ENCODE measurements at places on chromosomes 7 and 10.

GRCh38 chr10:80957161-80957560 is 419.5 kb downstream of the SH2D4B start:
- no peak for DNase-seq

- no peak for DNase-seq
Observed at GRCh38 chr7:156160811-156161210, 348.5 kb upstream of the SHH start.

GRCh38 chr7:148973256-148973655 is 55.0 kb downstream of the PDIA4 start:
- no peak for DNase-seq

DNA sequence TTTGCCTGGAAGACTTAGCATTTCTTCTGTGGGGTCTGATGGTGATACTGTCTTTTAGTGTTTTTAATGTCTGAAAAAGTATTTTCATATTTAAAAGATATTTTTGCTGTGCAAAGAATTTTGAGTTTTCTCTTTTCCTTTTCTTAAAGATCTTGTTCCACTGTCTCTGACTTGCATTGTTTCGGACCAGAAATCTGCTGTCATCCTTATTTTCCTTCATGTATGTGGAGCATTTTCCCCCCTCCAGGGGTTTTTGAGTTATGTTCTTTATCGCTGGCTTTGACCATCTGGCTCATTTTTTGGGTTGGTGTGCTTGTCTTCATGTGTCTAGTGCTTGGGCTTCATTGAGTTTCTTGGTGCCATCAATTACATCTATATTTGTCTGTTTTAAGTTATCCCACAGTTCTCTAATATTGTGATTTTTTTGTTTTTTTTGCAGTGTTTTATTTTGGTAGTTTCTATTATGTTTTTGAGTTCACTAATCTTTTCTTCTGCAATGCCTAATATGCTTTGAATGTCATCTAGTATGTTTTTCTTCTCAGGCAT is 119.9 kb downstream of the MGMT start:
- no peak for DNase-seq

- DNase-seq = no peak
Observed at GRCh38 chr10:30059209-30060107, at the start of gene JCAD. Gene JCAD (minus strand): TSS chr10:30059586. CDS start chr10:30047812, 11,774 bp downstream.

- peak; percentile 59 for DNase-seq
Observed at GRCh38 chr7:134514663-134515062, 12.7 kb upstream of the AKR1B10 start.

GRCh38 chr7:14934839-14935238 is 32.3 kb upstream of the DGKB start:
- no peak for DNase-seq

DNA sequence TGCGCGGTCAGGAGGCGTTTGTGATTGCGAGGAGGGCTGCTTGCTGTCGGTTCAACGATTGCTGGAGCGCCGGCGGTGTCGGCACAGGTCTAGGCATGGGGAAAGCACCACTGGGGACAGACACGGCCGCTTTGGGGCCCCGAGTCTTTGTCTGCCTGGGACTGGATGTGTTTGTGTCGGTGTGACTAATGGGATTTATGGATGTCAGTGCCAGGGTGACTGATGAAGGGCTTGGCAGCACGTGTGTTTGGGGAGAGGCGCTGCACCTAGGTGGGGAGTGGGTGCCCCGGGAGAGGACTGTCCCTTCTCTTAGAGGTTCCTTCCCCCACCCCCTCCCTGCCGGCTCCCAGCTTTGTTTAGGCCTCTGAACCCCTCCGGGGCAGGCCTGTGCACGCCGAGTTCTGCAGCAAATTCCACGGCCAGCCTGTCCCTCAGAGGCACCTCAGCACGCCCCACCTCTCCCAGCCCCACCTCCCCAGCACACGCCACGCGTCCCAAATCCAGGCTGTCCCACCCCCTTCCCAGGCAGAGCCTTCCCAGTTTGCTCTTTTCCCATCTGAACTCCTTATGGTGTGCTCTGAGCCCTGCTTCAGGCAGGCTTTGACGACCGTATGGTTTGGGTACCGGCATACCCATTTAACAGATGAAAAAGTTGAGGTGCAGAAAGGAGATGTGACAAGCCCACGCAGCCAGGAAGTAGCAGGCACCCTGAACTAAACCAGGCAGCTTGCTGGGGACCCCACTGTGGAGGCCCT is 6.4 kb upstream of the TNRC18 start:
- DNase-seq = peak; percentile 56

- peak; percentile 56 for DNase-seq
Observed at GRCh38 chr10:47165711-47166404, 134.1 kb upstream of the GDF10 start.

GRCh38 chr7:47794016-47794415 is 154.2 kb downstream of the PKD1L1 start:
- DNase-seq = no peak

DNA sequence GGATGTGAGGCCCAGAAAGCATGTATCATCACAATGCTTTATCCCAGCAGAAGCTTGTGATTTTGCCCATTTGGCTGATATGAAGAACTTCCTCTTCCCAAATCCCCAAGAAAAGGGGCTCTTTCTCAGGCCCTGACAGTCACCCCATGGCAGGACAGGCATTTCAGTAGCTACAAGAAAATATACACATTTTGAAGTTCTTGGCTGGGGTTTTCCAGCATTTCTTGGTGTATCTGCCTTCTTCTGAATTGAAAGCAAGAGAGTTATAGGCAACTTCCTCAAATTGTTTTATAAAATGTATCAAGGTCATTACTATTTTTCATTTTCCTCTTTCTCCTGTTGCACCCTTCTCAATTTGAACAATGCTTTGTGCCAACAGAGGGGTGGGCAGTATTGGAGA is 63.3 kb upstream of the PDLIM1 start:
- no peak for DNase-seq

- DNase-seq = no peak
Observed at GRCh38 chr7:11613292-11613930, 218.6 kb downstream of the THSD7A start.

DNA sequence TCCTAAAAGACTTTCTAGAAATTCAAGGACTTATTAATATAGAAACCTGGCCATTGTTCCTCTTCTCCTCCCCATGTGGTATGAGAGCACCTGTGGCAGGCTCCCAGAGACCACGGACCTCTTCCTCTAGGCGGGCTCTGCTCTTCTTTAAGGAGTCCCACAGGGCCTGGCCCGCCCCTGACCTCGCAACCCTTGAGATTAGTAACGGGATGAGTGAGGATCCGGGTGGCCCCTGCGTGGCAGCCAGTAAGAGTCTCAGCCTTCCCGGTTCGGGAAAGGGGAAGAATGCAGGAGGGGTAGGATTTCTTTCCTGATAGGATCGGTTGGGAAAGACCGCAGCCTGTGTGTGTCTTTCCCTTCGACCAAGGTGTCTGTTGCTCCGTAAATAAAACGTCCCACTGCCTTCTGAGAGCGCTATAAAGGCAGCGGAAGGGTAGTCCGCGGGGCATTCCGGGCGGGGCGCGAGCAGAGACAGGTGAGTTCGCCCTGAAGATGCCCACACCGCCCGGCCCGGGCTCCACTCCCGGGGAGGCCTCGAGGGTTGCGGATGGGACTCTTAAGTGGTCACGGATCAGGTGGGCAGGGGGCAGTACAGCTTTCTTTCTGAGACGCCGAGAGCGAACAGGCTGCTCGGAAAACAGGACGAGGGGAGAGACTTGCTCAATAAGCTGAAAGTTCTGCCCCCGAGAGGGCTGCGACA is at the start of gene SLC26A4:
TSS of gene SLC26A4 (plus strand) at position 448 of the 700 bp plus-strand sequence. CDS start 814 bp downstream, outside the sequence.
- no peak for DNase-seq

Data from HL-60 (cell line).